ENCODE measurements at places on chromosomes 2 and 18.

- DNase-seq: no peak
Measured at GRCh38 chr18:30652387-30652786, 390.2 kb downstream of the DSC3 start.

- no peak for DNase-seq
Measured at GRCh38 chr2:120195553-120195952, 27.6 kb downstream of the TMEM185B start.

DNA sequence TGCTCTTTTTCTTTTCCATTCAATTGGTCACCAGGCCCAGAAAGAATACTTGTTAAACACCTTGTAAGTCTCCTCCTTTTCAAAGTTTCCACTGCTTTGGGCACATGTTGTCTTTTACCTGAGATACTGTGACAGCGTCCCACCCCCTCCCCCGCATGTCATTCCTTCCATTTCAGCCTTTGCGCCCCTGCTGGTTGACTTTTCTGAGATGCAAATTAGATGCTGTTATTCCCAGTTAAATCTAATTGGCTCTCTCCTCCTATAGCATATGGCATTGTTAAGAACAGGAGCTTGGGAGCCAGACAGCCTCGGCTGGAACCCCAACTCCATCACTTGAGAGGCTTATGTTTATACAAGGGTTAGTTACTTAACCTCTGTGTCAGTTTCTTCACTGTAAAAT is 80.3 kb upstream of the GAREM1 start:
- DNase-seq: no peak

- DNase-seq: no peak
Measured at GRCh38 chr2:26692279-26692896, at the start of gene KCNK3. KCNK3 (plus strand) TSS chr2:26692722; CDS start chr2:26692876, 154 bp downstream.

DNA sequence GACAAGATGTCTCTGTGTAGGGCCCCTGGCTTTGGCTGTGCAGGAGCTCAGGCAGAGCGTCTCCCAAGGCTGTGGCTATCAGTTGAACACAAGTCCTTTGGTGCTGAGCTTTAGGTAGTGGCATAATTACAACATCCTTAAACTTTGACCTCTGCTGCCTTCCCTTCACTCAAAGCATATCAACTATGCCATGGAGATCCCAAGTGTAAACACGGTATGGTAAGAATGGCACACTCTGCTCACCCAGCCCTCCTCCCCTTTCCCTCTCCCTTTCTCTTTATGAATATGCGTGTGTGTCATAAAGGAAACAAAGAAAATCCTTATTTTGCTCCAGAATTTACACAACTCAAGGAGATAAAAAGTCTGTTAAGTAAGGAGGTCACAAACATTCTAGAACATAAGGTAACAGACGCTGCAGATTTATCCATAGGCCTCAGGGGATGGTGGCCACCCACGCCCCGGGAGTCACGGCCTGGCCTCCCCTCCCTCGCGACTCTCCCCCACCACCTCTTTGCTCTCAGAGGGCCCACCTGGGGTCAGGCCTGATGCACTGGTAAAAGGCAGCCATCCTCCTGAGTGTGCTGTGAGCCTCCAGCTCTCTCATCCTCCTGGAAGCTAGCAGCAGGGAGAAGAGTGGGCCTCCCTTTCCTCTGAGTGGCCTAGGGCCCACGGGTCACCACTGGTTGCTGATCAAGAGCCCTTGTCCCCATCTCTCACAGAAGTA is 67.3 kb downstream of the CRACDL start:
- DNase-seq: no peak

GRCh38 chr18:35998967-35999366 is 26.5 kb downstream of the RMP24 start:
- DNase-seq: no peak

Data from NCI-H1048 (cell line).